Endothelial cell (in vitro differentiated cells): ENCODE measurements at places on chromosomes 11 and 22. TPM values are rescaled to one million over a fixed set of nuclear protein-coding genes. Genes with fewer than 3 reads are reported as not detected.

Gene CASP4
- not detected for total RNA-seq

GRCh38 chr11:117300283-117300663 lies 9.1 kb downstream of the BACE1-AS start:
- no peak for DNase-seq
- no peak overlapping the region for H3K27ac ChIP-seq
- H3K4me3 ChIP-seq = no peak overlapping the region
- no peaks in the 10 kb centered on the region for H3K27me3 ChIP-seq

- no peak overlapping the region for H3K27ac ChIP-seq
- H3K36me3 ChIP-seq = peaks cover 3% of the 10 kb centered on the region
- no peak for DNase-seq
- H3K27me3 ChIP-seq = peaks cover 10% of the 10 kb centered on the region
These were observed 1.6 kb downstream of the ARAP1 start for GRCh38 chr11:72750556-72751115.

Gene MRPL23
- total RNA-seq = 29.2 TPM

GRCh38 chr11:36817336-36817965 lies 219.4 kb upstream of the RAG2 start:
- H3K36me3 ChIP-seq = no peaks in the 10 kb centered on the region
- H3K27me3 ChIP-seq = peaks cover 2% of the 10 kb centered on the region
- no peaks in the 10 kb centered on the region for H3K4me1 ChIP-seq
- H3K27ac ChIP-seq = no peak overlapping the region
- H3K4me3 ChIP-seq = no peak overlapping the region
